LoVo (cell line): ENCODE measurements at places on chromosomes 3 and 15.

GRCh38 chr15:52069559-52069958, 43.0 kb downstream of the BCL2L10 start:
- peak; percentile 82 for DNase-seq

GRCh38 chr3:64114651-64115050, 91.4 kb upstream of the PSMD6 start:
- no peak for DNase-seq

- peak; percentile 32 for DNase-seq
These were observed 4.4 kb upstream of the CD200R1 start for GRCh38 chr3:112979244-112979832.

DNA sequence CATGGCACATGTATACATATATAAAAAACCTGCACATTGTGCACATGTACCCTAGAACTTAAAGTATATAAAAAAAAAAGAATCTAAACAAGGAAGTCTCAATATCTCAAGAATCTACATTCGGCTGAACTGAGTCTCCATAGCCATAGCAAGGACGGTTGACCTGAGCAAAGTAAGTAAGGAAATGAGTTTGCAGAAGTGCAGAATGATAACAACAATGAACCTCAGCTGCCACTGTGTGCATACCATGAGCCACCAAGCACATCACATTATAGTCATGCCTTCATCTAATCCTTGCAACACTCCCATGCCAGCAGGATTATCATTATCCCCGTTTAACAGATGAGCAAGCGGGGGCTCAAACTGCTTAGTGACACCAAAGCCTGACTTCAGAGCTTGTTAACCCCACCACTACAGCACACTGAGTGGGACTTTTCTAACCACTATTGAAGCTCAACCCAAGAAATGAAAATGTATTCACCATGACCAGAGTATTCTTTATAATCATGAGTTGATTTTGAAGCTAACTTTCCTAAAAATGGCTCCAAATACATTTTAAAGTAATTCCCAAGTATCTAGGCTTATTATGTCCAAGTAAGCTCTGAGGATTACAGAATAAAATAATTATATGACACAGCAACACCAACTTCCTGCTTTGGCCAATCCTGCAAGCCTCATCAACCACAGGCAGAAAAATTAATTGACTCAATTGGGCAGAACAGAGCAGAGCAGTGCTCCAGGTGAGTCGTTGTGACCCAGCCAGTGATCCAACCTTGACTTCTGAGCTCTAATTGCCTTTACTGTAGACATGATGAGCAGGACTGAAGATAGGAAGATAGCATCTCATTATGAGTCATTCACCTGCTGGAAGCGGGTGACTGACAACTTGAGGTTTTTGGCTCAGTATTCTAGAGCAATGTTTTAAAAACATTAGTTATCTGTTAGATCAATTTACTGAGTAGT, 47.3 kb upstream of the IL12A start:
- peak; percentile 12 for DNase-seq

GRCh38 chr3:148816427-148816826, 11.2 kb upstream of the CPB1 start:
- DNase-seq = no peak

- DNase-seq = no peak
These were observed 244.3 kb upstream of the MCTP2 start for GRCh38 chr15:93987068-93987467.

DNA sequence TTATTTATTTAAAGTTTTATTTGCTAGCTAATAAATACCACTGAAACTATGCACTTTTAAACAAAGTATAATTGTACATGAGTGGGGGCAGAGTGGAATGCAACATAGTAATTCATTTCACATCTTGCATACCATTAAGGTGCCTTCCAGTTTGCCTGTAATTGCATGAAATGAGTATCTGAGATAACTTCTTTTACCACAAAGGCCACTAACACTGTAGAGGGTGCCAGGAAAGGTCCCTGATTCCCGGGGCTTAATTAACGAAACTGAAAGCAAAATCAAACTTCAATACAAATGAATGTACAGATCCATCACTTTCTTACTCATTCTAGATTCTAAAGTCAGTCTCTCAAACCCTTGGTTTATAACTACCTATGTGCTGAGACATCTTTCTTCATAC, 2.1 kb downstream of the CD47 start:
- peak; percentile 5 for DNase-seq

GRCh38 chr15:86316726-86317383, 237.2 kb downstream of the AGBL1 start:
- DNase-seq = no peak

GRCh38 chr15:80803580-80804525, 24.7 kb downstream of the CEMIP start:
- DNase-seq = no peak

GRCh38 chr3:69768438-69768837, 29.2 kb downstream of the MITF start:
- no peak for DNase-seq

GRCh38 chr15:75723171-75723846, 10.7 kb upstream of the CSPG4 start:
- DNase-seq = no peak

DNA sequence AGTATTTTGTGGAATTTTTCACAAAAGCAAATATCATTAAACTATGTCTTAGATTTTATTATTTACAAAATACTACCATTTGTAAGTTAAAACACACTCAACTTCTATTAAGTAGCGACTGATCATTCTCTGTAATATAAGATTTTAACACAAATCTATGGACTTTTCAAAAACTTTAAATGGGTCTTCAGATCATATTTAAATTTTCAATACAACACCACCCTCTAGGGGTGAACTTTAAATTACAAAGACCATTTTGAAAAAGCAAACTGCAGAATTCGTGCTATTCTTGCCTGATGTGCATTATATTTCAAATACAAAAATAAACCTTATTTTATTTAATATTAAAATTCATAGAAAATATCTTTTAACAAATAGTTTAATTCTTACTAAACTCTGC, 8.2 kb upstream of the VGLL4 start:
- peak; percentile 28 for DNase-seq
